ENCODE measurements at places on chromosomes 6 and 20.

GRCh38 chr6:11410539-11411307 lies 126.8 kb upstream of the TMEM170B start:
- peak; percentile 51 for DNase-seq

DNA sequence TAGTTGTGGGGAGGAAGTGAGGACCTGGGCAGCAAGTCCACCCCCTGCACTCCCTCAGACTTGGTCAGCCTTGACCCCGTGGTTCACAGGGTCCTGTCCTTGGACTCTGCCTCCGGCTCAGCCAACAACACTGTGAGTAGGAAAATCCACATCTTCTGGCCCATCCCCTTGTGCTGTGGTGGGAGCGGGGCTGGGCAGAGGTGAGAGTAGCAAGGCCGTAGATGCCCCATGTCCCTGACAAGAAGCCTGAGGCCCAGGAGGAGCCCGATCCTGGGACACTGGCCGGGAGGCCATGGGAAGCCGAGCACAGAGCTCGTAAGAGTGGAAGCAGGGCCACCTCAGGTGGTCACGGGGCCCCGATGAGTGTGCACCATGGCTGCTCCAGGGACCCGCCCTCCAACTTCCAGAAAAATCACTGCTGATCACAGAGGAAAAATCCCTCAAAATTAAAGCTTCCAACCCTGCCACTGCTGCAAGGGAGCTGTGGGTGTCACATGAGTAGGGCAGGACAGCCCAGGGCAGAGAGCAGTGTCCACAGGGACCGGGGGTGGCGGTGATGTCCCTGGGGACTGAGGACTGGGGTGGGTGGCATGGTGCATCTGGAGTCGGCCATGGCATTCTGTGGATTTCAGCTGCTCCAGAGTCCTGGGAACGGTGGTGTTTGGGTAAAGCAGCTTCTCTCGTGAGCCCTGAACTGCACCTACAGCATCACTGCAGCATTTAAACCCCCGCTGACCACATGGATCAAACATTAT lies 189.4 kb downstream of the DLL1 start:
- no peak for DNase-seq

DNA sequence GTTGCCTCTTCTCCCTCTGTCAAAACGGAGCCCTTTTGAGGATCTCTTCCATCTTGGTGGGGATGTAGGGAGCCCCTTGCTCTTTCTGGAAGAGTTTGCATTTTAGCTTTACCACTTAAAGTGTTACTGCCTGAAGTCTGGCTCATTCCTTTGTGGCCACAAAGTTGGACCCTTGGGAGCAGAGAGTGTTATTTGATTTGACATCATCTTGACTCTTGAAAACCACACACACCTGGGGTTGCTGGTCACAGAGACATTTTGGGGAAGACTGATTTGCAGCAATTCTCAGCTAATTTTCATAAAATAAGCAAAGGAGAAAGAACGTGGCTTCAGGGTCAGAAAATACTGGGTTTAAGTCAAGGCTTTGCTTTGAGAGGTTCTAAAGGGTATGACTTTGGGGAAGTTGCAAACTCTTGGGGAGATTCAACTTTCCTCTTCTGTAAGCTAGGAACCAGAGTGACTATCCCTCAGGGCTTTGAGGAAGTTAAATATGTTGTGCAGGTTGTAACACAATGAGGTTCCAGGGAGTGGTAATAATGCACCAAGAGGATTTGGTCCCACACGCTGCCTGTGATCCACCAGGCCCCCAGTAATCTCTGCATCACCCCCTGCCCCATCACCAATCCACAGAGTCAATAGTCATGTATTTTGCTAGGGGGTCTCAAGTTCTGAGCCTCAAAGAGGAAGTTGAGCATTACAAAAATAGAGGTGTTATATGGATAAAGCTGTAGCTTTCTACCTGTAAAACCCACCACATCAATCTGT lies 141.6 kb upstream of the SLC24A3 start:
- DNase-seq = no peak

GRCh38 chr6:164531736-164532135 lies 777.7 kb downstream of the C6orf118 start:
- no peak for DNase-seq

GRCh38 chr20:568673-569415 lies 25.3 kb upstream of the CSNK2A1 start:
- DNase-seq = no peak

DNA sequence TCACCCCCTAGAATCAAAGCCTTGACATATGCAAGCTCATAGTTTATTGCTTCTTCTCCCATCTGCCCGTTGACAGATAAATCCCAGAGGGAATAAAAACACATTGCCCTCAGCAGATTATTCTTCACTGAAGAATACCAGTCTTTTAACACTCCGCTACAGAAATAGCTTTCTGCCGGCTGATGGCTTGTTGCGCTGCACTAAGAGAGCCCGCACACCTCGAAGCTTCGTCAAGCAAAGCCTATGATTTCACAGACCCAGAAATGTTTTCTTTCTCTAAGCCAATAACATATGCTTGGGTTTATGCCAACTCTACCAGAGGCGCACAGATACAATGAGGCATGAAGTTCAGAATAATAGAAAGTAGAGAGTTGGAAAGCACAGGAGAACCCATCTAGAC lies 208.9 kb upstream of the FOXQ1 start:
- DNase-seq = no peak

- no peak for DNase-seq
These were observed 10.3 kb downstream of the FOXQ1 start for GRCh38 chr6:1322156-1322555.

DNA sequence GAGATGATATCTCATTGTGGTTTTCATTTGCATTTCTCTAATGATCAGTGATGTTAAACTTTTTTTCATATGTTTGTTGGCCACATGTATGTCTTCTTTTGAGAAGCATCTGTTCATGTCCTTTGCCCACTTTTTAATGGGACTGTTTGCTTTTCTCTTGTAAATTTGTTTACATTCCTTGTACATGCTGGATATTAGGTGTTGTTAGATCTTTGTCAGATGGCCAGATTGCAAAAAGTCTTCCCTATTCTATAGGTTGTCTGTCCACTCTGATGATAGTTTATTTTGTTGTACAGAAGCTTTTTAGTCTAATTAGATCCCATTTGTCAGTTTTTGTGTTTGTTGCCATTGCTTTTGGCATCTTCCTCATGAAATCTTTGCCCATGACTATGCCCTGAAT lies 172.4 kb downstream of the TBC1D32 start:
- DNase-seq = no peak

DNA sequence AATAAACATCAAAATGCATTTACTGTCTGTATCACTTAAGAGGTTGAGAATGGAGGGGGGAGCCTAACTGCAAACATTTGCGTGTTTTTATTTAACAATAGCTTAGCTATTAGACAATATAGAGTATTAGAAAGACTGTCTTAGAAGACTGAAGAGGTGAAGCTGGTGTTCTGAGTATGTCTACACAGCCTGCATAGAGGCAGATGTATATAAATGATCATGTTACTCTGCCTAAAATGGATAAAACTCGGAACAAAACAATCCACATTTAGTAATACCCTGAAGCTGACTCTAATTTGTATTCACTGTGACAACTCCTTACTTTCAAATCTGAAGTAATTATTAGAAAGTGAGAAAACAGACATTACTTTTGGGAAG lies 181.9 kb downstream of the GMPR start:
- DNase-seq = no peak

DNA sequence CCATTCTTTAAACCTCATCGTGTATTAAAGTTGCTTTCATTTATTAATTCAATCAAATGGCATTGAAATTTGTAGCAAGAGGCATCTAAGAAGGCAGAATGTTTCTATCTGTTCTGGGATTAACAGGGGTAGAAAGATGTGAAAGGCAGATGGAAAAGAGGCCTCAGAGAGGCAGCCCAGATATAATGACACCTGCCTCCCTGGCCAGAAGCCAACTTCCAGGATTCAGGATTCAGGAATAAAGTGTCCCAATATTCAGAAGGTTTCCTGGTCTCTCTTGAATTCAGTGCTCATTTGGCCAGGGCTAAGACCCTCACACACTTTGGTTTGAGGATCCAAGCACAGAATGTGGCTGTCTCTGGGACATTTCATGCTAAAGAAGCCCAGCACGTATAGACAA lies 39.9 kb downstream of the HLA-B start:
- DNase-seq = no peak

DNA sequence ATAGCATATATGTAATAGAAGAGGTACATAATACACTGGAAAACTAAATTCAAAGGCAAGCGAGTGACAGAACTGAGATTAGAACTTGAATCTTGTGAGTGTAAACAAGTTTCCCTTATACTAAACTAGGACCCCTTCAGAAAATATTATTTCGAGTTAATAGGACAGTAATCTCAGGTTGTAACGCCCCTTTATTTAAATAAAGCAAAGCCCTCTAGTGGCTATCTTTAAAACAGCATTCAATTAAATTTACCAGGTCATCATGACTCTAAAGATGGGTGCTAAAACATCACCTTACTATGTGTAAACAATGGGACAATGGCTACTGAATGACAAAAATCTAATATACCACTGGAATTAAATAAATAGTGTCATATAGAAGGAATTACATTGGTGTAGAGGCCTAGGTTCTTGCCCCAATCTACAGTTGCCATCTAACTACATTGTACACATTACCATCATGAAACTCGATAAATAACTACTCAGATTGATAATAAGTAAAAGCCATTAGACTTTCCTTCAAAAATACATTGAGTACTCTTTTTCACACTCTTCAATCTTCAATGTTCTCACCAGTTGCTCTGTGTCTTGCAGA lies 255.4 kb upstream of the IRAK1BP1 start:
- DNase-seq = no peak

DNA sequence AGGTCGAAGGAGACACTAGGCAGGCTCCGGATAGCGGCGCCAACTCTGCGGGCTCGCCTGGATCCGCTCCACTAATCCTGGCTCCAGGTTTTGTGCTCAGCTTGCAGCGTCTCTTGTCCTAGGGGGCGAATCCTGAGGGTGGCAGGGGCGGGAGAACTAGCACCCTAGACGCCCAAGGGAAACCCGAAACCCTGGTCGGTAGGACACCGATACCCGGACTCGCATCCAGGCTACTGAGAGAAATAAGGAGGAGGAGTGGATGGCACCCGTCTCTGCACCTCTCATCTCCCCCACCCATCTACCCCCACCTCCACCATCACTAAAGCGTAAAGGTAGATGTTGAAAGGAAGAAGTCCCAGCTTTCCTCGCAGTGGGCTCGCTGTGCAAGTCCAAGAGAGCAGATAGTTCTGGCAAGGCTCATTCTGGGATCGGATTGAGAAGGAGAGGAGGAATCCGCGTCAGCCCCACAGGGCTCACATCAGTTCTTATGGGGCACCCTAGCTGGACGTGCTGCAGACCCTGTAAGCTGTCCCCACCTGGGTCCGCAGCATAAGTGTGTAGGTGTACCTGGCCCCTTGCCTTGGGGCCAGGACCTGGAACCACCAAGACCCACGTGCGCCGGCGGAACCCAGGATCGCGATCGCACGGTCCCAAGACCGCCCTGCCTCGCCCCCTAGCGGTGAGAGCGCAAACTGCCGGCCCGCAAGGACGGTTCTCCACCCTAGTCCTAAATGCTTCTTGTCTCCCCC lies 6.9 kb downstream of the SLC32A1 start:
- DNase-seq = peak; percentile 89

DNA sequence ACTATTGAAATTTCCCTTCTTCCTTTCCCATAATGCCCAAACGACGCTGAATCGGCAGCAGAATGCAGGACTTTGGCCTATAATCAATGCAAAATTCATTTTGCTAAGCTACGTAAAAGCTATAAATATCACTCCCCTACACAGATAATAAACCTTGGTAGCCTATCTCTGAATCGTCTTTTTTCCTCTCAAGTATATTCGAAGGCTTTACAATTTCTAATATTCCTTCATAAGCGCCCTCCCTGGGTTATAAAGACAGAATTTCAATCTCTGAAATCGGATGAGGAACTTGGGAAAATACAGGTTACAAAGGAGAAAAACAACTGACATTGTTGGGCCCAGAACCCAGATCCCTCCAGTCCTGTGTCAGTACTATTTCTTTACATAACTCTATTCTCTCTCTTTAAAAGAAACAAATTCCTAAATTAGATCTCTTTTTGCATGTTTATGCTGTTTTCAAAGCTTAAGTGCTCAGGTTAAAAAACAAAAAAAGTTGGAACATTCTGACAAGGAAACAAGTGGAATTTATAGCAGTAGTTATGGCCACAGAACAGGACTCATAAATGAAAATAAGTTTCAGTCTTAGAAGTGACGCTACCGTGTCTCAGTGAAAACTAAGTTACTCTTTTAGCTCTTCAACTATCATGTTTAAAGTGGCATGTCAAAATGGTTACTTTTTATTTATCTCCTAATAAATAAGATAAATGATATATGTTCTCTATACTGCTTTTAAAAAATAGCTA lies 84.5 kb downstream of the SESN1 start:
- no peak for DNase-seq

- no peak for DNase-seq
These were observed 46.8 kb downstream of the CTCFL start for GRCh38 chr20:57478176-57478575.

DNA sequence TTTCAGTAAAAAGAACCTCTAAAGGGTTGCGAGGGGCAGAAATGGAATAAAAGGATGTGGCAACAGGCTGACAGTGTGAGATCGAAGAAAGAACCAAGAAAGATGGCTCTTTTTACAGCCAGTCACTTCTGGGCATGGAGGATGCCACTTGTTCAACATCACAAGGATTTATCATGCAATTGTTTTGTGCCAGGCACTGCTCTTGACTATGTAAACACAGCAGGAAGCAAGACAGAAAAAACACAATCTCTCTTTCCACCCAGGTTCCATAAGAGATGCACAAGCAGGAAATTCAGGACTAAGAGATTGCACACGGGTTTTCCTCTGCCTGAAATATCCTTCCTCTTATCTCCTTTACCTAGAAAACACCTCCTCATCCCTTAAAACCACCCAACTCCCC lies 38.0 kb downstream of the FOXA2 start:
- no peak for DNase-seq

- no peak for DNase-seq
These were observed 12.8 kb downstream of the RBCK1 start for GRCh38 chr20:420721-421574.

GRCh38 chr6:137236581-137237355 lies 17.6 kb upstream of the IFNGR1 start:
- DNase-seq = no peak

- DNase-seq = no peak
These were observed 30.7 kb downstream of the TUBB2B start for GRCh38 chr6:3196770-3197169.

DNA sequence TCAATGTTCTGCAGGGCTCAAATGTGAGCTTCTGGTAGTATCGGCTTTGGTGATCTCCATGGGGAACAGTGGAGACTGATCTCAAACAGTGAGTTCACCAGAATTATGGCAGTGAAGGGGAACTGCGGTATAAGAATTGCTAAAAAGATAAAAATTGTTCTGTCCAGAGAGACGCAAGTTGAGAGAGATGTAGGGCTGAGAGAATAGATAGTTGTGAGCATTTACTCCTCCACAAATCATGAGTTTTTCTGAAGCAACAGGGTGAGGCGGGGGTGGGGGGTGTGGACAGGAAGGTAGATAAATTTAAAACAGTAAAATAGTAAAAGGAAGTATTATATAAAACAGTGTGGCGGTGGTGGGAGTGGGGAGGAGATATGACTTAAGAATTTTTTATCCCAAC lies 98.6 kb upstream of the NEDD9 start:
- no peak for DNase-seq

- no peak for DNase-seq
These were observed 12.6 kb downstream of the VPS52 start for GRCh38 chr6:33259032-33259431.

GRCh38 chr6:54335871-54336270 lies 27.6 kb downstream of the TINAG start:
- no peak for DNase-seq

GRCh38 chr20:53342429-53342828 lies 251.2 kb downstream of the ZNF217 start:
- no peak for DNase-seq

All from activated T-cell treated with anti-CD3 and anti-CD28 coated beads, Interleukin-2, amount 50 U/mL, for 48 hours (primary cell).